ENCODE measurements at places on chromosomes 11 and 22.
A peak's percentile ranks its signal among the peaks of the same experiment; 100 is the strongest.

DNA sequence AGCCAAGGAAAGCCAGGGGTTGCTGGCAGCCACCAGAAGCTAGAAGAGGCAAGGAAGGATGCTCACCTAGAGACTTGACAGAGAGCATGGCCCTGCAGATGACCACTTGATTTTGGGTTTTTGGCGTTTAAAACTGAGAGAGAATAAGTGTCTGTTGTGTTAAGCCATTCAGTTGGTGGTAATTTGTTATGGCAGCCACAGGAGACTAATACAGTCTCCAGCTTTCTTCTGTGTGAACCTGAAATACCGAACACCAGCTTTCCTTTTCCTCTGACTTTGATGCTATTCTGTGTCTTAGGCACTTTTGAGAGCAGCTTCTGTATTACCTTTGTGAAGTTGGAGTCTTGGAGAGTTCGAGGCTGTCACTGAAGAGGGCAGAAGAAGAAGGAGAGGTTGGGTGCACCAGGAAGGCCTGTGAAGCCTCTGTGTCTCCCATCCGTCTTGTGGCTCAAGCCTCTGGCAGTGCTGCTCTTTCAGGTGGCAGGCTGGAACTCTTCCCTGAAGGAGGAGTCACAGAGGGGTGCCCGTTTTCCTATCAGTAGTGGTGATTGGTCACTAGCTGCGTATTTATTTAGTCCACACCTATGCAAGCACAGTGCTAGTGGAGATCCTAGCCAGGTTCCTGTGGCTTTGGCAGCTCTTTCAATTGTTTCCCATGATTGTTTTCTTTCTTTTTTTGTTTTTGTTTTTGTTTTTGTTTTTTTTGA lies 2.5 kb downstream of the TBC1D22A start:
- no peak for DNase-seq

- no peak for DNase-seq
These were observed 1083.9 kb downstream of the BRD1 start for GRCh38 chr22:48743601-48744282.

DNA sequence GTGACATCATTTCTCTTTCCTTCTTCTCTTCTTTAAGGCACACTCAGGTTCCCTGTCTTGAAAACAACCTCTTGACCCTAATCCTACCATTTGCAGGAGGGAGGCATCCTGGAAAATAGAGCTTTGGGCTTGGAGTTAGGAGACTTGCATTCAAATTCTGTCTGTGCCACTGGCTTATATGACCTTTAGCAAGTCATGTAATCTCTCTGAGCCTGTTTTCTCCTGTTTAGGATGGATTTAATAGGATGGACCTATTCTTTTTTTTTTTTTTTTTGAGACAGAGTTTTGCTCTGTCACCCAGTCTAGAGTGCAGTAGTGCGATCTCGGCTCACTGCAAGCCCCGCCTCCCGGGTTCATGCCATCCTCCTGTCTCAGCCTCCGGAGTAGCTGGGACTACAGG lies 25.1 kb upstream of the CCDC134 start:
- DNase-seq: no peak

GRCh38 chr11:79285756-79286155 lies 155.1 kb downstream of the TENM4 start:
- no peak for DNase-seq

- DNase-seq: peak; percentile 67
These were observed 81.2 kb downstream of the GRAMD1B start for GRCh38 chr11:123511037-123511870.

DNA sequence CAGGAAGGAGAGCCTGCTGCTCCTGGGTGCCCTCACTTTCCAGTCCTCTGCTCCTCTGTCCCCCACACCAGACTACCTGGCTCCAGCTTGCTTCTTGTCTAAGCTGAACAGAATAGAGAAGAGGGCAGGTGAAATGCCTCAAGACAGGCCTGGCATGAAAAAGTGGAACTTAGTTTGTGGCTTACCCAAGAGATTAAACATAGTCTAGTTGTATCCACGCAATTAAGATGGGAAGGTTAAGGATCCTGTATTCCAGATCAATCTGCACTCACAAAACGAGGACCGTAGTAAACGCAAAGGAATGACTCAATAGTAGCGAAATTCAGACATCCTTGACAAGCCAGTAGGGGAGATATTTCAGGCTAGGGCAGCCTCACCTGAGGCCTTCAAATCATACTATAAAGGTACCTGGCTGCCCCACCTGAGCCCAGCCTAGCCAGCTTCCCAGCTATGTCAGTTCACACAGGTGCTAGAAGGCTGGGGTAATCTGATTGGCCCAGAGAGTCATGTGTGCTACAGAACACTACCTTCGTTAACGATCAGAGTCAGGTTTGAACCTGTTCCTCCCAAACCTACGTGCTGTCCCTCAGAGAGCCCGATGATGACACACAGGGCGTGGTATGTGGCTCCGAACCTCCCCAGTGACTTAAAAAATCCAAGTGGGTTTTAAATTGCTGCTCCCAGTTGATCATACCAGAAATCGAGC lies 46.5 kb downstream of the AHNAK start:
- no peak for DNase-seq

DNA sequence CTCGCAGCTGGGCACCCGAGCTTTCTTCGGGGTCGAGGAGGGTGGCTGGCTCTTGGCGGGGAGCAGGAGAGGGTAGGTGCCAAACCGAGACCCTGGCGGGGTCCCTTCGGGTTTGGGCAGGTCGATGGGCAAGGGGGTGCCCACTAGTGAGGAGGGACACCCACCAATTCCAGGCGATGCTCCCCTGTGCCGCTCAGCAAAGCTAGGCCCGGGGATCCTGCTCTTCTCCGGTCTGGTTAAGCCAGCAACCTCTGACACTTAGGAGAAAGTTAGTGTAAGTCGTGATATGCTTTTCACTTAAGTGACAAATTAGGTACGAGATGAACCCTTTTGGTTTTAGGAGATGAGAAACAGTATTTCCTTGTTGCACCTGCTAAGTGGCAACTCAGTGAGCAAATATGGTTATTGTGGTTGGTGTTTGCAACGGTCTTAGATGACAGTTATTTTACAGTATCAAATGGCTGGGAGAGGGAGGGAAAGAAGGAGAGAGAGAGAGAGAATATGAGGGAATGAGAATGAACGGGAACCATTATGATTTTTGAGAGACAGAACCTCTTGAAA lies 565 bp downstream of the NUCB2 start:
- DNase-seq: no peak

GRCh38 chr11:128653801-128654231 lies 40.1 kb upstream of the FLI1 start:
- DNase-seq: no peak

- DNase-seq: no peak
These were observed 1.5 kb downstream of the DGKZ start for GRCh38 chr11:46348566-46349401.

Data from stimulated activated CD4-positive, alpha-beta T cell treated with anti-CD3 and anti-CD28 coated beads, Interleukin-12 subunit alpha, Interleukin-12 subunit beta, amount 100 ng/mL, for 48 hours (primary cell).